Fibroblast of skin of back (primary cell): ENCODE measurements at places on chromosomes 11 and 22.
A peak's percentile ranks its signal among the peaks of the same experiment; 100 is the strongest.

- no peak for DNase-seq
Measured at GRCh38 chr11:29518389-29519174, 498.2 kb downstream of the KCNA4 start.

DNA sequence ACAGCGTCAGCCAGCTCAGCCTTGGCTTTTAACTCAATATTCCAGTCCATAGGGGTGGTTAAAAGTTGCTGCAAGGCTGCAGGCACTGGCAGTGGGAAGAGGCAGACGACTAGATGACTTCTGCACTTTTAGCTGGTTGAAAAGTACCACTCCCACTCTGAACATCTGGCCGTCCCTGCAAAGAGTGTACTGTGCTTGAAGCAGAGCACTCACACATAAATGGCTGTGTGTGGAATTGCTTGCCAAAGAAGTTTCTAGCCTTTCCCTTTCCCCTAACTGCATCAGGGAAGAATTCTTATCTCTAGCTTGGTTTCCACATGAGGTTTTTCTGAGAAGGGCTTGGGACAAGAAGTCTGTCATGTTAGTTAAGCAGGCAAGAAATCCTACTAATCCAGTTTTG, 5.1 kb upstream of the PHLDB1 start:
- DNase-seq, result no peak

- DNase-seq, result peak; percentile 90
Measured at GRCh38 chr11:844693-845644, 2.3 kb downstream of the TSPAN4 start.

GRCh38 chr11:91265946-91266345, 958.7 kb upstream of the FAT3 start:
- no peak for DNase-seq

DNA sequence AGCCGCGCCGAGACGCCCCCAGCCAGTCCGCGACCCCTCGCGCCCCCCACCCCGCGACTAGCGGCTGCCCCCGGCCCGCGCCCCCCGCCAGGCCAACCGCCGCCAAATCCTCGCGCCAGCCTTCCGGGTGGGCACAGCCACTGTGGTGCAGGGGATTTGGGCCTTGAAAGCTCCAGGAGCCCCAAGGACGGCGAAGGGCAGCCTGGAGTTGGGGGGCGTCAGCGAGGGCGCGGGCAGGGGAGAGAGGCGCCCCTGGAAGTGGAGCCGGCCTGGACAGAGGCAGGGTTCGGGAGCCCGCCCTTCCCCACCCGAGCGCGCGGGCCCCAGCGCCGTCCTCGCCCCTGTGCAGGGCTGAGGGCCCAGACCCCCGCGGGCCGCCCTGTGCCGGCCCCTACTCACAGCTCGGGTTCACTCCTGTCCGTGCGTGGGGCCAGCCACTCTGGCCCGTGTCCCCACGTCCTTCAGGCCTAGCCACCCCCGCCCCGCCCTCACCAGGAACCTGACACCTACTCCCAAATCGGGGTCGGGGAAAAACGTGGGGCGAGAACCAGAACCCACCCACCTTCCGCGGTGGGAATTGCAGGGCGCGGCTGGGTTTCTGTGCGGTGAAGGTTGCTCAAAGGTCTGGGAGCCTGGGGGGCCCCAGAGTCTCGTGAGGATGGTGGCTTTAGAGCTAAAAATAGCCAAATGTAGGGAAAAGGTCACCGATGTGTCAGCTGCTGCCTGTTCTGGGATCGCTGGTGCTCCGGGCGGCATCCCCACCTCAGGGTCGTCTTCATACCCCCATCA, at the start of gene CPT1B:
Gene CPT1B, minus strand, starts transcription at position 441 of the 789 bp plus-strand sequence. CDS start 512 bp downstream, outside the sequence.
- DNase-seq, result peak; percentile 42

- DNase-seq, result no peak
Measured at GRCh38 chr22:39946503-39947219, 13.5 kb upstream of the TMA7B start.

DNA sequence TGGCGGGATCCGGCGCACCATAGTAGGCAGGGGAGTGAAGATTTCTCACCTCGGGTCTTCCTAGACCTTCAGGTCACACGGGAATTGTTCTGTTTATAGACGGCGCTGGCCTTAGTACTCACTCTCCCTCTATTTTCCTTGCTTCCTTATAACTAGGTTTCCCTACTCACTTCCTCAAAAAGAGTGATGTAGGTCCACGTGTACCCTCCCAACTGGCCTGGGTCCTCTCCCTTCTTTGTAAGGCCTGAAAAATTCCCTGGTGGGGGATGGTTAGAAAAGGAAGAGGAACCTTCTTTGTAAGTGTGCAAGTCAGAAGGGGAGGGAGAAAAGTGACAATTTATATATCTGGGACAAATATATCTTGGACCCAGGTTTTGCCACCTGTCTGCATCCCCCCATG, 2.9 kb upstream of the TMEM9B start:
- no peak for DNase-seq

GRCh38 chr11:85748455-85748891, 62.5 kb downstream of the SYTL2 start:
- DNase-seq, result peak; percentile 56

GRCh38 chr11:98107736-98108135, 913.0 kb upstream of the CNTN5 start:
- DNase-seq, result no peak

DNA sequence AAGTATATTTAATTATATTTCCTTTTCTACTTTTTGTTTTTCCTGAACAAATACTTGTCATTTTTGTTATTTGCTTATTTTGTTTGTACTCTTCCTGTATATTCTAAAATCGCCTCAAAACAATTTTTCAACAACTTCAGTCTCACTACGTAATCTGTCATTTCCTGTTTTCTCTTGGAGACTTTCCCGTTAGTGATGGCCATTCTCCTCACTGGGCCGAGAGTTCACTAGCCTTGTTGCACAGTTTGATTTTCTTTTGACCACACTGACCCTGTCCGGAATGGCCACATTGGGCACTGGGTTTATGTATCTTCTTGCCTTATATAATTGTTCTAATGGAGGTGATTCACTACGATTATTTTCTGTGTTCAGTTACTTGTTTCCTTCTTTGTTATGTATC, 726.1 kb downstream of the FAM181B start:
- DNase-seq, result no peak

DNA sequence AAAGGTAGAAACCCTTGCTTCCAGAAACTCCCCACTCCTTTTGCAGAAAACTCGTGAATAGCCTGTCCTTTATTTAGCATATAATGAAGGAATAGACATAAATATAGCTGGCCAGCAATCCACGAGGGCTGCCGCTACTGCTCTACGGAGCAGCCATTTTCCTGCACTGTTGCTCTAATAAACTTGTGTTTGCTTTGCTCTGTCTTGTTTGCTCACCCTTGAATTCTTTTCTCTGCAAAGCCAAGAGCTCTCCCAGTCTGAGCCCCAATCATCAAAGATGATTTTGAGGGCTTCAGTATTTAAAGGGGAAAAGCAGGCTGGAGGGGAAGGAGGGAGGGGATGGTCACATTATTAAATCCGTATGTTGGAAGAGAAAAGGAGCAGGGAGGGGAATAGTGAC, 16.6 kb upstream of the CHKA start:
- no peak for DNase-seq

DNA sequence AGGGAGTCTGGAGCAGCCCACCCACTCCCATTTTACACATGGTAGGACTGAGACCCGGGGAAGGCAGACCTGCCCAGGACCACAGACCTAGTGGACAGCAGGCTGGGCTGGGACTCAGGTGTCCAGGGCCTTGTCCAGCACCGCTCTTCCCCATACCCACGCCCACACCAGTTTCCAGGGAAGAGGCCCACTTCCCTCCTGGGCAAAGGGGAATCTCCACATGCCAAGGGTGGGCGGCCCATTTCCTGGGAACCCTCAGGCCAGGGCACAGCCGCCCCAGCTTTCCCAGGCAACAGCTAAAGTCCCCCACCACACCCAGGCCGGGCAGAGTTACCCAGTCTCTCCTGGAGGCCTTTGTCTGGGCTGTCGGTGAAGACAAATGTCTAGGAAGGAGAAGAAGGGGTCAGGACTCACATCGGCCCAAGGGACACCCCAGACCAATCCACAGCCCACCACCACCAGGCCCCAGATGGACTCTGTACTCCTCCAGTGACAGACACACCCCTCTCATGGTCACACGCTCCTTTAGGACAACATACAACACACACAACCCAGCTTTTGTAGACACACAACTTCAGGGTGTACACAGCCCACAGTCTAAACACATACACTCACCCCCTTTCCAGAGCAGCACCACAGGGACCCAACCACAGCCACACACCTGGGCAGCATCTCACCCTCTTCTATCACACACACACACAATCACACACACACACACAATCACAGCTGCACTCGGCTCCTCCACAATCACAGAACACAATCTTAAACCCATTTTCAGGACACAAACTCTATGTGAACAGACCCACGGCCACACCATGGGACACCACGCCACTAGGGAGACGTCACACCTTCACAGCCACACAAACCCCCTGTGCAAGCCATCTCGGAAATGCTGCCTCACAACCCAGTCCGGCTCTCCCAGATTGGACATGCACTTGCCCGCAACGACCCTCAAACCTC, 5.5 kb downstream of the MFNG start:
- DNase-seq, result no peak

DNA sequence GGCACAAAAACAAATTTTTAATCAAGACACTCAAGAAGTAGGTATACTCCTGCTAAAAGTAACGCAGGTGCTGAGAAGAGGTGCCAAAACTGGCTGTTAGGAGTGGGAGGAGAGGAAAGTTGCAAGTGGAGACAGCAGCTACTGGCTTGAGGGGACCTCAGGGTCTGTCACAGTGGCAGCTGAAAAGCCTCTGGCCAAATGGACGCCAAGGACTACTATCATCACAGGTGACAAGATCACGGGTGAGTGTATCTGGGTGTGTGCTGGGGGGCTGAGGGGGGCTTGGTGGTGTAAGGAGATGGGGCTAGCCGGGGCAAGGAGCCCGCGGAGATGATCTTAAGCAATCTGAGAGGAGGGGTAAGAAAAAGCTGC, 687 bp downstream of the ZNF202 start:
- no peak for DNase-seq

- peak; percentile 91 for DNase-seq
Measured at GRCh38 chr11:72789493-72790131, 4.2 kb downstream of the STARD10 start.

- DNase-seq, result peak; percentile 18
Measured at GRCh38 chr11:43359422-43359818, 700 bp downstream of the TTC17 start.

- no peak for DNase-seq
Measured at GRCh38 chr11:54927704-54928103, 221.1 kb downstream of the OR4A5 start.

DNA sequence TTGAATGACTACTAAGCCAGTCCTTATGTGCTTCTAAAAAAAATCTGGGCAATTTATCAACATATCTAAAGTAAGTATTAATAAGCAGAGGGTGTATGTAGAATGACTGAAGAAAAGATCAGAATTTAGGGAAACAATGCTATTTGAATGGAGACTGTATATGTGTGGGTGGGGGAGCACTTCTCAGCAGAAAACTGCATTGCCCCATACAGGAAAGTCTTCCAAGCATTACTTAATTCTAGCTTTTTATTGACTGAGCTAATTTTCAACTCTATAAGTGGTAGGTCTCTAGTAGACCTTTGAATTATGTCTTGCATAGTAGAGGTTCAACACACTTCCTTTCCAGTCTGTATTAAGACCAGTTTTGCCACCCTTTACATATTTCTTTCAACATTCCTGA, 41.7 kb downstream of the CASP12 start:
- no peak for DNase-seq

- DNase-seq, result no peak
Measured at GRCh38 chr22:30192427-30192826, 54.1 kb downstream of the LIF start.

DNA sequence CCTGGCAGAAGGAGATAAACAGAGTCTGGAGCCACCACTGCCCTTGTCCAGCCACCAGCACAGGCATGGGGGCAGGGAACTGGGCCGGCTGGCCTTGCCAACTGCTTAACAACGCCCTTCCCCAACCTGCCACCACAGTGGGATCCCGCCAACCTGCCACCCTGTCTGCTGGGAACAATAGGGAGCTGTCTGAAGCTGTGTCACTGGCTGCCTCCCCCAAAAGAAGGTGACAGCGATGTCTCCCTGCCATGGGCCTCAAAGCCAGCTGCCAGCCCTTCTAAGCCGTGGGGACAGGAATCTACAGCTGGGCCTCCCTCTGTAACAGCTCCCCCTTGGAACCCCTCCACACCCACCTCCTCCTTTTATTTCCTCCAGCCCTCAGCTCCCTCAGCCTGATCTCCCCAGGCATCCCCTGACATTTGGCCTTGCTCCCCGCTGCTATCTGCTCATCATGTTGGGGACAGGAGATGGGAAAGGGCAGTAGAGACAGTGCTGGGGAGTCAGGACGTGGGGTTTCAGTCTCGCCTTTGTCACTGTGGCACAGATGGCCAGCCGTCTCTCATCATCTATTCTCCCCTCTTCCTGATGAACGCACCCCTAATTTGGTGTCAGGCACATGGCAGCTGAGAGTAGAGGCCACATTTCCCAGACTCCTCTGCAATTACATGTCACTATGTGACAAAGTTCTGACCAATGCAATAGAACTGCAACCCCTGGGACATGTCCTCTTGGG, 51.3 kb upstream of the PRDM11 start:
- no peak for DNase-seq

DNA sequence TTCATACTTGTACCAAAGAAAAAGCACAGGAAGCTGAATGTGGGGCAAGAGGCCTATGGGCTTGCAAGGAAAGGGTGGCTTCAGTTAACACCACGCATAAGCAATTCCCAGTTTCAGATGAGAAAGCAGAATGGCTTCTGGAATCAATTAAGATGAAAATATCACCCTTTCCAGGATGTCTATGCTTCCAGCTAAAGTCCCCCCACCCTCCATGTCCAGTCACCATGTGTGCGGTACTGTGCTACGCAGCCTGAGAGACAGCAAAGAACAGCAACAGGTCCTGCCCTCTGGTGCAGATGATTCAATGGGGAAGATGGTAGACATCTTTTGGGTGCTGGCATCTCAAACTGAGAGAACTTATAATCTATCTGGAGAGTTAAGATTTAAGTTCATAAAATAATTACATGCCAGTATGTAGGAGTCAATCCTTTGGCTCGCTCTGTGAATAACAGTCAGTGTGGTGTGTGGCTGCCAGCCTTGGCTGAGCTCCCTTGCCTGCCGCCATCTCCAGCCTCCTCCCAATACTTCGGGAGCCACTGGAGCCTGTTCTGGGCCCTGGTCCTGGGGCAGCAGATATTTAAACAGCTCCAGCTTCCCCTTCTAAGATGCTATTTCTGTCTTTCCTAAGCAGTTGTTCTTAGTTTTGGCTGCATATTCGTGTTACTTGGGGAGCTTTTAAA, 44.5 kb downstream of the ME3 start:
- DNase-seq, result peak; percentile 65

DNA sequence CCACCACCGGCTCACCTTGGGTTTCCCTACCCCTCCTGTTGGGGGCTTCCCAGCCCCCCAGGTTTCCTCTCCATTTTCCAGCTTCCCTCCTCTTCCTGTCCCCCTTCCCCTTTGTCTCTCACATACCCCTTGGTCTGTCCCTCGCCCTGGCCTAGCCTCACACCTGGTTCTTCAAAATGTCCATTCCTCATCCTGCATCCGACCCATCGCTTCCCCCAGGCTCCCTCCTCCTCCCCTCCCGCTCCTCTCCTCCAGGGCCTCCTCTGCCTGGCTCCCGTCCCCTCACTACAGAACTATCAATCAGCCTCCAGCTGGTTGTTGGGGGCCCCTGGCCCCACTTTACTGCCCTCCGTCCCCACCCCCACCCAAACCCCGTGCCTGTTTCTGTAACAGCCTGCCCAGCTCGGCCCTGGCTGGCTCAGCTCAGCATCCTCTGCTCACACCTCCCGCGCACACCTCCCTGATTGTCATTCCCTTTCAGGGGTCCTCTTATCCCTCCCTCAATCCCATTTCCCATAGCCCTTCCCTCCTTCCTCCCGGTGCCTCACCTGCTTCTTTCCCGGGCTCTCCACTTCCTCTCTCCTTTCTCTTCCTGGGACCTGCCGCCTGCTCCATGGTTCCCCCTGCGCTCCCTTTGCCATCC, 1.2 kb downstream of the CNIH2 start:
- no peak for DNase-seq
